ENCODE measurements at places on chromosomes 13 and 19. TPM values are rescaled to one million over a fixed set of nuclear protein-coding genes. Genes with fewer than 3 reads are reported as not detected.

DNA sequence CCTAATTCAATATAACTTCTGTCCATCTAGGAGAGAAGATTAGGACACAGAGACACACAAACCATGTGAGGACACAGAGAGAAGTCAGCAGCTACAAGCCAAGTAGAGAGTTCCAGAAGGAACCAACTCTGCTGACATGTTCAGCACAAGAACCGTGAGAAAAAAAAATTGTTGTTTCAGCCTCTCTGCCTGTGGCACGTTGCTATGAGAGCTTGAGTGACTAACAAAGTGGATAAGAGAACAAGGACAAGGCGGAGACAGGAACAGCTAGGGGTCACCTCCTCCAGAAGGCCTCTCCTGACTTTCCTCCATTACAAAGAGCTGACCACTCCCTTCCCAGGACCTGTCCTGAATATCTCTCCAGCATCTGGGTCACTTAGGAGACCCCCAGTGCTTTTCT is 5.6 kb upstream of the SIGLEC12 start:
- H3K27me3 ChIP-seq: no peaks in the 10 kb centered on the region
- DNase-seq: no peak
- H3K27ac ChIP-seq: no peak overlapping the region

DNA sequence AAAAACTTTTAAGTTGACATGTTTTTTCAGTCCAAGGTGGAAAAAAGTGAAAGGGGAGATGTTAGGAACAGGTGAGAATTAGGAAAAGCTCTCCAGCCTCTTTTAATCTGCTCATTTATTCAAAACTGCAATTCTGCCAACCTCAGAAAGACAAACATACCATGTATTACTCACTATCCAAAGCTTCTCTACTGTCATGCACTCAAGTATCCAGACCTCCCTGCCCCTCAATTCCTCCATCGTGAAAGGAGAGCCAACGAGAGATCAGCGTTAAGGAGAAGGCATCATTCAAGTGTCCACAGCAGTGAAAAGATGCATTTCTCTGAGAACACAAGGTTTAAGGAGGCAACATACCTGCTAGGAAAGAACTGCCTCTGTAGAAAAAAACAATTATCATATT is 24.5 kb downstream of the DIAPH3 start:
- no peak overlapping the region for H3K4me3 ChIP-seq
- H3K27me3 ChIP-seq: no peaks in the 10 kb centered on the region
- no peaks in the 10 kb centered on the region for H3K4me1 ChIP-seq
- no peak for DNase-seq
- H3K36me3 ChIP-seq: no peaks in the 10 kb centered on the region
- no peak overlapping the region for H3K27ac ChIP-seq

EDNRB gene
- 60.1 TPM for total RNA-seq

DNA sequence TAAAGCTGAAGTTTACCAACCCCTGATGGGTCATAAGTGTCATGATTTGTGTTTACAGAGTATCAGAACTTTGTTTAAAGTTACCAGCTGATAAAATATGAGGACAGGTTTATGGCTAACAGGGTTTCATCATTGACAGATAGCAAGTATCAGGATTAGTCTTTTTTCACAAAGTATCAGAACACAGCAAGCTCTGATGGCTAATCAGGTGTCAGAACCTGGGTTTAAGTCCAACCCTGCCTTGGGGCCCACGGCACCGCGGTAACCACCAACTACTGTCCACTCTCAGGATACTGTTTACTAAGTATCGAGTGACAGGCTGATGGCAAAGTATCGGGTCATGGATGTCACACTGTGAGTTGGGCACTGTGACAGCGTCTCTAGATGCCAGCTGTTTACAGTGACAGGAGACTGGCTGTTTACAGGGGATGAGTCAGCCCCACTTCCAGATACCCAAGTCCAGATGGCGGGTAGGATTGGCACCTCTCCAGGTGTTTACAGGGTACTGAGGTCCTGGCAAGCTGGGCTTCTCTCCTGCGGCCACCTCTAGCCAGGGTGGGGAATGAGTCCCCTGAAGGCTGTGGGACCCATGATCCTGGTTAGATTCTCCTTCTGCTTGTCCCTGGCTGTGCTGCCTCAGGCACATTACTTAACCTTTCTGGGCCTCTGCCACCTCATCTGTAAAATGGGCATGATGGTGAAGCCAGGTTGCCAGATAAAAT is 21.8 kb downstream of the ARRDC2 start:
- no peaks in the 10 kb centered on the region for H3K36me3 ChIP-seq
- no peak for DNase-seq
- H3K27ac ChIP-seq: peak overlapping the region; percentile 16
- no peaks in the 10 kb centered on the region for H3K27me3 ChIP-seq
- H3K4me3 ChIP-seq: no peak overlapping the region

GRCh38 chr19:21519488-21519887 is 14.1 kb downstream of the ZNF429 start:
- peak overlapping the region; percentile 12 for H3K4me3 ChIP-seq
- H3K27ac ChIP-seq: no peak overlapping the region
- DNase-seq: no peak
- no peaks in the 10 kb centered on the region for H3K27me3 ChIP-seq
- H3K36me3 ChIP-seq: peaks cover 9% of the 10 kb centered on the region
- no peaks in the 10 kb centered on the region for H3K4me1 ChIP-seq

DNA sequence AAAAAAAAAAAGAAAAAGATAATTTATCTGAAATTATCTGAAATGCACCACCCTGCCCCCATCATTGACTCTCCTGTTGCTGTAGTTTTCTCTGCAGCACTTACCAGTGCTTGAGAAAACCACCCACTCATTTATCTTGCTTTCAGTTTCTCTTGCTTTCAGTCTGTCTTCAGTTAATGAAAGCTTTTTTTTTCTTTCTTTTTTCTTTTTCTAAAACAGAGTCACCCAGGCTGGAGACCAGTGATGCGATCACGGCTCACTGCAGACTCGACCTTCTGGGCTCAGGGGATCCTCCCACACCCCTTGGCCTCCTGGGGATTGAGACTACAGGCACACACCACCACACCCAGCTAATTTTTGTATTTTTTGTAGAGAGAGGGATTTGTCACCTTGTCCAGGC is 4.3 kb upstream of the ACP5 start:
- DNase-seq: no peak
- H3K36me3 ChIP-seq: no peaks in the 10 kb centered on the region
- no peak overlapping the region for H3K4me3 ChIP-seq
- no peak overlapping the region for H3K27ac ChIP-seq
- peaks cover 10% of the 10 kb centered on the region for H3K4me1 ChIP-seq
- H3K27me3 ChIP-seq: no peaks in the 10 kb centered on the region

GRCh38 chr13:93151277-93151676 is 75.3 kb upstream of the GPC6 start:
- no peak overlapping the region for H3K4me3 ChIP-seq
- H3K27me3 ChIP-seq: no peaks in the 10 kb centered on the region
- H3K27ac ChIP-seq: no peak overlapping the region
- H3K4me1 ChIP-seq: no peaks in the 10 kb centered on the region
- H3K36me3 ChIP-seq: no peaks in the 10 kb centered on the region

DNA sequence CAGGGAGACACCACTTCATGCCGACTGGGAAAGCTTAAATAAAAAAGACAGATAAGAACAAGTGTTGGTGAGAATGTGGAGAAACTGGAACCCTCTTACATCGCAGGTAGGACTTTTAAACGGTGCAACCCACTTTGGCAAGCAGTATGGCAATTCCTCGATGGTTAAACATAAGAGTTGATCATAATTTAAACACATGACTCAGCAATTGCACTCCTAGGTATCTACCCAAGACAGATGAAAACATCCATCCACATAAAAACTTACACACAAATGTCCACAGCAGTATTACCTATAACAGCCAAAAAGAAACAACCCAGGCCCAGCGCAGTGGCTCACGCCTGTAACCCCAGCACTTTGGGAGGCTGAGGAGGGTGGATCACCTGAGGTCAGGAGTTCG is 21.9 kb downstream of the FLT1 start:
- H3K4me3 ChIP-seq: no peak overlapping the region
- H3K4me1 ChIP-seq: no peaks in the 10 kb centered on the region
- no peaks in the 10 kb centered on the region for H3K27me3 ChIP-seq
- no peak for DNase-seq

SLC15A1 gene
- total RNA-seq: 10.2 TPM

DNA sequence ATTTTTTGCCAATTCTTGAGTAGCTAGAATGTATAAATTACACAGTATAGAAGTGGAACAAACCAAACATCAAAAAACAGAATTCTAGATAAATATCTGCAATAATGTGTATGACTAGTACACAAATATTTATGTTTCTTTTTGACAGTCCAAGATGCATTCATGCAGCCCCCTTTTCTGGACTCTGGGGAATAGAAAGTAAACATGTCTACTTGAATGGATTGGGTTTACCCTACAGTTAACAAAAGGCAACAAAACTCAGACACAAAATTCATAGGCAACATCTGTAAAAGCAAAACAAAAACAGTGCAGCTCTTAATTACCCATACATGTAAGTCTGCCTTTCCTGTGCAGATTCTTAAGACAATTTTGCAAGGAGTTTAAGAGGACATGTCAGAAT is 419.4 kb upstream of the DACH1 start:
- no peak for DNase-seq
- H3K4me1 ChIP-seq: no peaks in the 10 kb centered on the region
- H3K36me3 ChIP-seq: no peaks in the 10 kb centered on the region
- H3K27me3 ChIP-seq: no peaks in the 10 kb centered on the region
- no peak overlapping the region for H3K27ac ChIP-seq

FAM216B gene
- total RNA-seq: 0.09 TPM

GRCh38 chr13:108915634-108916512 is 286.5 kb downstream of the MYO16 start:
- H3K36me3 ChIP-seq: no peaks in the 10 kb centered on the region
- DNase-seq: peak; percentile 69
- H3K27me3 ChIP-seq: no peaks in the 10 kb centered on the region
- peak overlapping the region; percentile 59 for H3K27ac ChIP-seq

GRCh38 chr19:46878613-46879375 is 18.0 kb downstream of the ARHGAP35 start:
- no peak overlapping the region for H3K27ac ChIP-seq
- peaks cover 6% of the 10 kb centered on the region for H3K4me1 ChIP-seq
- H3K36me3 ChIP-seq: no peaks in the 10 kb centered on the region
- no peaks in the 10 kb centered on the region for H3K27me3 ChIP-seq
- DNase-seq: no peak
- no peak overlapping the region for H3K4me3 ChIP-seq

DNA sequence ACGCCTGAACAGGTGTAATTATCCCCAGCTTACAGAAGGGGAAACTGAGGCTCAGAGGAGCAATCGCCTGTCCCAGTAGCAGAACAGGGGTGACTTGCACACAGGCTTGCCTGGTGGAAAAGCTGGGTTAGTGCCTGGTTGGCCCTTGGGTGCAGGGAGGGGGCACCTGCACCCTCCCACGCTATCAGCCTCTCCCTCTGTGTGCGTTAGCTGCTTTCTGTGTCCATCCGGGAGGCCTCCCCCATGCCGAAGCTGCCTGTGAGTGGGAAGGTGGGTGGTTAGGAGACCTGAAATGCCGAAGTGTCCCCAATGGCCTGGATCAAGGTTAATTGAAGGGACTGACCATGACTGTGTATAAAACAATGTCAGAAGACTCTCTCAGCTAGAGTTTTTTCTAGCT is 295.0 kb downstream of the ZNF536 start:
- H3K4me1 ChIP-seq: peaks cover 9% of the 10 kb centered on the region
- H3K36me3 ChIP-seq: no peaks in the 10 kb centered on the region
- H3K4me3 ChIP-seq: no peak overlapping the region
- DNase-seq: no peak
- H3K27me3 ChIP-seq: no peaks in the 10 kb centered on the region
- H3K27ac ChIP-seq: no peak overlapping the region

- H3K36me3 ChIP-seq: no peaks in the 10 kb centered on the region
- H3K27me3 ChIP-seq: no peaks in the 10 kb centered on the region
- no peaks in the 10 kb centered on the region for H3K4me1 ChIP-seq
- no peak for DNase-seq
- no peak overlapping the region for H3K4me3 ChIP-seq
Measured at GRCh38 chr13:80888390-80888789, 547.5 kb upstream of the SPRY2 start.

GRCh38 chr19:43618921-43619261 is 538 bp downstream of the ZNF428 start:
- H3K27ac ChIP-seq: peak overlapping the region; percentile 95
- H3K4me1 ChIP-seq: no peaks in the 10 kb centered on the region
- H3K27me3 ChIP-seq: no peaks in the 10 kb centered on the region
- DNase-seq: no peak
- H3K4me3 ChIP-seq: peak overlapping the region; percentile 92

FCER2 gene
- 1.0 TPM for total RNA-seq

DNA sequence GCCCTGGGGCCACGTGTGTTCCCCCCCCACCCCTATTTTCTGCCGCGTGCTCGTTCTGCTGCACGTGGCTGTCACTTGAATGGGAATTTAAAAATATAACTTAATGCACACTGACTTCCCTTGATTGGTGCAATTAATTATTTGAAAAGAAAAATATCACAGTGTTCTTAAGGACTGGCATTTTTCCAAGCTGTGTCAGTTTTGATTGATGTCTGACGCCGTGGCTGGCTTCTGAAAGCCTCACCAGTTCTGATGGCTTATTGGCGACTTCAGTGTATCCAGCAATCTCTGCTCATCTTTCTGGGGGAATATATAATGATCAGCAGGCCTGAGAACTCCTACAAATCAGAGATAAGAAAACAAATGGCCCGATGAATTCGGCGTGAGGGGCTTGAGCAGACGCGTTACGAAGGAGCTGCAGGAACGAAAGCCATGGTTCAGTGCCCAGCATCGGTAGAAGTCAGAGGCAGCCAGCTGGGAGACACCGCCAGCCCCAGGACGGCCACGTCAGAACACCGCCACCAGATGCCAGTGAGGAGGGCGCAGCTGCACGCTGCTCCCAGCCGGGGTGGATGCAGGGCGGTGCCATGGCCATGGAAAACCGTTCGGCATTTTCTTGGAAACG is 111.2 kb downstream of the KDM4B start:
- no peaks in the 10 kb centered on the region for H3K4me1 ChIP-seq
- no peaks in the 10 kb centered on the region for H3K27me3 ChIP-seq
- H3K27ac ChIP-seq: no peak overlapping the region

GRCh38 chr19:29668746-29669609 is 3.7 kb downstream of the PLEKHF1 start:
- no peak for DNase-seq
- no peaks in the 10 kb centered on the region for H3K36me3 ChIP-seq
- H3K27me3 ChIP-seq: no peaks in the 10 kb centered on the region
- no peaks in the 10 kb centered on the region for H3K4me1 ChIP-seq

B3GNT8 gene
- total RNA-seq: 4.4 TPM

GRCh38 chr13:27269114-27269665 is 1.4 kb upstream of the RASL11A start:
- H3K27me3 ChIP-seq: no peaks in the 10 kb centered on the region
- H3K4me1 ChIP-seq: peaks cover 6% of the 10 kb centered on the region
- H3K4me3 ChIP-seq: no peak overlapping the region
- peaks cover 5% of the 10 kb centered on the region for H3K36me3 ChIP-seq

TTC9B gene
- not detected for total RNA-seq

DNA sequence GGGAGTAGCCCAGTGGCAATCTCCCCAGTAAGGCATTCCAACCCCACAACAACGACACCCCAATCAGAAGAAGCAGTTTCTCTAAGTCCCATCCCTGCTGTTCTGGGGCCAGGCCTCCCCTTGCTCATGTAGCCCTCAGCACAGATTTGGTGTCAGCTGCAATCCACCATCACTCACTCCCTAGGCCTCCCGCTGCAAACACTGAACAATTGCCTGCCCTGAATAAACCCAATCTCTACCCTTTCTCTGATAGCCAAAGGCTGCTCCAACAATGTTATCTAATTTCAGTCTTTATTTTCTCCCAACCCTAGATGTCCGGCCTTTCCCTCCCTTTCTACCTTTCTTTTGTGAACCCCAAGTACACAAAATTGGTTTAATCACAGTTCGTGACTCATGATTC is 5.6 kb upstream of the SOX21 start:
- H3K4me1 ChIP-seq: no peaks in the 10 kb centered on the region
- no peak overlapping the region for H3K27ac ChIP-seq
- no peaks in the 10 kb centered on the region for H3K36me3 ChIP-seq

GRCh38 chr19:4638828-4639530 is at the start of gene TNFAIP8L1:
TSS of gene TNFAIP8L1 (plus strand) at chr19:4639516. CDS start at chr19:4651870, 12,354 bp downstream.
- peak within 1 kb of the TSS; percentile 77 for H3K27ac ChIP-seq
- peak; percentile 98 for DNase-seq
- no peaks in the 10 kb centered on the region for H3K4me1 ChIP-seq
- no peaks in the 10 kb centered on the region for H3K36me3 ChIP-seq
- H3K4me3 ChIP-seq: peak within 1 kb of the TSS; percentile 65

Data from kidney (tissue), 22 donors.